ENCODE measurements at places on chromosomes 7 and 10.

DNA sequence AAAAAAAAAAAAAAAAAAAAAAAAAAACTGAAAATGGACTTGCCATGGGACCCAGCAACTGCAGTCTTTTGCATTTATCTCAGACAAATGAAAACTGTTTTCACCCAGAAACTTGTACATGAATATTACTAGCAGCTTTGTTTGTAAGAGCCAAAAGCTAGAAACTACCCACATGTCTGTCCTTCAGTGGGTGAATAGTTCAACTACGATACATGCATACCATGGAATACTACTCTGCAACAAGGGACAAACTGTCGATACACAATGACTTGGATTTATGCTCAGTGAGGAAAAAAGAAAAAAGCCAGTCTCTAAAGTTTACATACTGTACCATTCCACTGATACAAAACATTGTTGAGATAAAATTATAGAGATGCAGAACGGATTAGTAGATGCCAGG, 195.6 kb downstream of the KIAA1217 start:
- DNase-seq = no peak

GRCh38 chr10:4568731-4569130, 257.3 kb upstream of the AKR1E2 start:
- no peak for DNase-seq

DNA sequence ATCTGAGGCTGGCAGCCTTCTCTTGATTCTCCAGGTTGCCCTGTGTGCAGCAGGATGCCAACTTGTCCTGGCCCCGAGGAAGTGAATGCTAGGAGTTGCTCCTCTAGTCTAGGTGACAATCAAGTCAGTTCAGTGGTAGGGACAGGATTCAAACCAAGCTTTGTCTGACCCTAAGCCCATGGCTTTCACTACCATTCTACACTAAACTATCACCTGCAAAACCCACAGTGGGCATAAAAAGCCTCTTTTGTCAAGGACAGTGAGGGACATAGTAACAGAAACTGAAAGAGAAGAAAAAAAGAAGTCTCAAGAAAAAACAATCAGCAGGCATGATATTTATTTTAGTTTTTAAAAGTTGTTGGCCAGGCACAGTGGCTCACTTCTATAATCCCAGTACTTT, 33.5 kb downstream of the KCNMA1 start:
- DNase-seq = no peak

DNA sequence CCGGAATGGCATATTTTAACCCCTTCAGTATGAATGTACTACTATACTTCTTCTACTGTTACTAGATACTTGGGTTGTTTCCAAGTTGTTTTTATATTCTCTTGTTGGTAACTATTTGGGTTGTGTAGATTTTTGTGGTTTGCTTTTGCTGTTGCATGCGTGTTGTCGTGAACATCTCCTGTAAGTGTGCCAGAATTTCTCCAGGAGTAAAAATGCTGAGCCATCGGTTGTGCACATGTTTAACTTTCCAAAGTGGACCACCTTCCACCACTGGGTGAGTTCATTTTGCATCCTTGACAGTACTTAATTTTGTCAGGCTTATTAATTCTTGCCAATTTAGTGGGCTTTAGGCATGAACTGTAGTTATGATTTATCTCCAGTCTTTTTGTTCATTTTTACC, 47.9 kb downstream of the CSGALNACT2 start:
- no peak for DNase-seq

- peak; percentile 76 for DNase-seq
These were observed 202.1 kb downstream of the TNS3 start for GRCh38 chr7:47379629-47380324.

DNA sequence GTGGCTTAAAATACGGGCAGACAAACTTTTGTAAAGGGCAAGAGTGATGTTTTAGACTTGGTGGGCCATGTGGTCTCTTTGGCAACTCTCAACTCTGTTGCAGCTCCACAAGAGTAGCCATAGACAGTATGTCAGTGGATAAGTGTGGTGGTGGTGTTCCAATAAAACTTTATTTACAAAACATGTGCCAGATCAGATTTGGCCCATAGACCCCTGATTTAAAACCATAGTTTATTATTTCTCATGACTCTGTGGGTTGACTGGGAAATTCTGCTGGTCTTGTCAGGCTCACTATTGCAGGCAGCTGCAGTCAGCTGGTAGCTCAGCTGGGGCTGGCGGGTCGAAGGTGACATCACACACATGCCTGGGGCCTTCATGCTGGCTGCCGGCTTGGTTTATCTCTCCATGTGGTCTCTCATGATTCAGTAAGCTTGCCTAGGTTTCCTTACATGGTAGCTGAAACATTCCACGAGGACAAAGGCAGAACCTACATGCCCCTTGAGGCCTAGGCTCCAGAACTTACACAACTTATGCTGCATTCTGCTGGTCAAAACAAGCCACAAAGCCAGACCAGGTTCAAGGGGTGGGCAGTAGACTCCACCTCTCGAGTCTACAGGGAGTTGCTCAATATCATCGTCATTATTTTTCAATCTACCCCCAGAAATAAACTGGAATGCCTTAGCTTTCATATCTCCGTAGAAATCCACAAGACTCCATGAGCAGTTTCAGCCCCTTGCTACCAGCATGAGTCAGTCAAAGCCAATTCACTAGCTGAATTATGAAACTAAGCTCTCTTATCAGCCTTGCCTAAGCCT, 245.7 kb downstream of the WDR11 start:
- no peak for DNase-seq

Data from adipocyte (in vitro differentiated cells).